Cortex of kidney (tissue), 1 donor: ENCODE measurements at places on chromosomes 6 and 20.

DNA sequence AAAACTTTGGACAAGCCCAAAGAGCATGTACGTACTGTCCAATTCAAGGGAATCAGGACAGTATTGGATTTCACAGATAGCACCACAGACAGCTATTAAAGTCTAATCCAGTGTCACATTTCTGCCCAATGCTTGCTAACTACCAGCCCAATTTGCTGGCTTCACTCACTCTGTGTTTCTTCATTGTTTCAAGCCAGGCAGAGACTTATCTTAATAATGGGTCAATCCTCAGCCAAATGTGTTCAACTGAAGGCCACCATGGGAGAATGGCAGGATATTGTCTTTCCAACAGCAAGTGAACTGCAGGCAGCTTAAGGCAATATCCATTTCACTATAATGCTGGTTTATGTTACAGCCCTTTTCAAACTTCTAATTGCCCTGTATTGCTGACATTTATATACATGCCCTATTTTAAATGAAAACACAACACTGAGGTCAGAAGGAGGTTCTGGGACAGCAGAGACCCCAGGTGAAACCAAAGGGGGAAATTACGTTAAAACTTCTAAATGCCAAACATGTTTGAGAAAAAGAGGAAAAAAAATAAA, 142.1 kb upstream of the RSPO3 start:
- no peak for DNase-seq

- DNase-seq, result no peak
Measured at GRCh38 chr20:62344782-62345181, 22.3 kb downstream of the LAMA5 start.

DNA sequence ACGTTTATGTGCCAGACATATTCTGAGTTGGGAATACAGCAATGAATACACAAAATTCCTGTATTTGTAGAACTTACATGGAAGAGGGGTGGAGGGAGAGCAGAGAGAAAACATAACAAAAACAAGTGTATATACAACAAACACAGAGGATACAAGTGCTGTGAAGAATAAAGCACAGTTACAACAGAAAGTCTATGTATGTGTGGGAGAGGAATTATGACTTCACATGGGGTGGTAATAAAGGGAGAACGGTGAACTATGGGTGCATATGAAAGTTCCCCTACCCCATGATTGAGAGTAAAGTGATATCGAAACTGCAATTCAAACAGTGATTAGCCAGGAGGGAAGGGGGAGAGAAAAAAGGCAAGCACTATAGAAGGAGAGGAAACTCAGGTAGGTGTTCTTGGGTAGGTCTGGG, 24.6 kb downstream of the HBS1L start:
- DNase-seq, result no peak

DNA sequence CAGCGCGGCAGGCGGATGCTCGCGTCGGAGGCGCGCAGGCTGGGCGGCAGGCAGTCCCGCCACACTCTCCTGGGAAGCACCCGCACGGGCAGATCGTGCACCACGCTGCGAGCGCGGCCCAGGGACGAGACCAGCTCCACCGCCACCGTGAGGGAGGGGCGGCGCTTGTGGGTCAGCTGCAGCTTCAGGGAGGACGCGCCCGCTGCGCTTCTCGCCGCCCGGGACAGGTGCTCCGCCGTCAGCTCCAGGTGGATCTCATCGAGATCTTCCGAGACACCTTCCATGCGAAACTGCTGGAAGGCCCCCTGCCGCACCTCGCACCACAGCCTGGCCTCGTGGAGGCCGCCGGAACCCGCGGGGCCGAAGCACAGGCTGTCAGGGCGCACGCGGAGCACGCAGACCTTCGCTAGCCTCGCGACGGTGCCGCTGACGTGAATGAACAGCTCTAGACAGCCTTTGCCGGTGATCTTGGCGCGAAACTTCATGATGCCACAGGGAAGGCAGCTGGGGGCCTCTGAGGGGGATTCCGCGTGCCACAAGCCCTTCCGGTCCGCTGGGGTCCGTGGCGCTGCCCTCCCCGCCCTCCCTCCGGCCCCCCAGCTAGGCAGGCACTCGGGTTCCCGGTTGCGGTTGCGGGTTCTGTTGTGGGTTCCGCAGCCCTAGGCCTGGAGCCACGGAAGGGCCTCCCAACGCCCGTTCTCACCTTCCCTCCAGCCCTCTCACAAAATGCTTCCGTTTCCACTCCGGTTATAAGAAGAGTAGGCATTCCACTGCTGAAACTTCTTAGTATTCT, at the start of gene HUS1B:
TSS of gene HUS1B (minus strand) at position 641 of the 793 bp plus-strand sequence. CDS start at position 485, 156 bp downstream.
- no peak for DNase-seq

GRCh38 chr6:142914369-142914768, 30.6 kb downstream of the HIVEP2 start:
- DNase-seq, result no peak

GRCh38 chr20:43960231-43960630, 45.6 kb downstream of the TOX2 start:
- DNase-seq, result no peak

- DNase-seq, result no peak
Measured at GRCh38 chr6:151018911-151019782, 153.6 kb downstream of the MTHFD1L start.

- no peak for DNase-seq
Measured at GRCh38 chr6:5772408-5773120, 234.2 kb downstream of the NRN1 start.
